Renal cortex interstitium (tissue), 15 donors: ENCODE measurements at places on chromosomes 5 and 9.

- no peak for DNase-seq
Observed at GRCh38 chr9:96062031-96062430, 186.5 kb downstream of the ERCC6L2 start.

DNA sequence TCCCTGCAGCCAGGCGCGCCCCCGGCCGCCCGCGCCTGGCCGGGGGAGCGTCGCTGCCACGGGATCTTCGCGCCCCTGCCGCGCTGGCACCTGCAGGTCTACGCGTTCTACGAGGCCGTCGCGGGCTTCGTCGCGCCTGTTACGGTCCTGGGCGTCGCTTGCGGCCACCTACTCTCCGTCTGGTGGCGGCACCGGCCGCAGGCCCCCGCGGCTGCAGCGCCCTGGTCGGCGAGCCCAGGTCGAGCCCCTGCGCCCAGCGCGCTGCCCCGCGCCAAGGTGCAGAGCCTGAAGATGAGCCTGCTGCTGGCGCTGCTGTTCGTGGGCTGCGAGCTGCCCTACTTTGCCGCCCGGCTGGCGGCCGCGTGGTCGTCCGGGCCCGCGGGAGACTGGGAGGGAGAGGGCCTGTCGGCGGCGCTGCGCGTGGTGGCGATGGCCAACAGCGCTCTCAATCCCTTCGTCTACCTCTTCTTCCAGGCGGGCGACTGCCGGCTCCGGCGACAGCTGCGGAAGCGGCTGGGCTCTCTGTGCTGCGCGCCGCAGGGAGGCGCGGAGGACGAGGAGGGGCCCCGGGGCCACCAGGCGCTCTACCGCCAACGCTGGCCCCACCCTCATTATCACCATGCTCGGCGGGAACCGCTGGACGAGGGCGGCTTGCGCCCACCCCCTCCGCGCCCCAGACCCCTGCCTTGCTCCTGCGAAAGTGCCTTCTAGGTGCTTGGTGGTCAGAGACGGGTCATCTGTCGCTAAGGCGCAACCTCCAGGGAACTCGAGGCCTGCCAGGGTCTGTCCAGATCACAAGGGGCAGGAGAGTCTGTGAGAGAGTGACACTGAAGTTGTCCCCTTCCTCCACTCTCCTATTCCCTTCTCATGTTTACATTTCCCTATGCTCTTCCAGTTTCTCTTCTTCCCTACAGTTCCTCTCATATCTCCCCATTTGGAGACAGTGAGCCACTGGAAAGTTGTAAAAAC is 1.3 kb downstream of the GPR150 start:
- DNase-seq = no peak

DNA sequence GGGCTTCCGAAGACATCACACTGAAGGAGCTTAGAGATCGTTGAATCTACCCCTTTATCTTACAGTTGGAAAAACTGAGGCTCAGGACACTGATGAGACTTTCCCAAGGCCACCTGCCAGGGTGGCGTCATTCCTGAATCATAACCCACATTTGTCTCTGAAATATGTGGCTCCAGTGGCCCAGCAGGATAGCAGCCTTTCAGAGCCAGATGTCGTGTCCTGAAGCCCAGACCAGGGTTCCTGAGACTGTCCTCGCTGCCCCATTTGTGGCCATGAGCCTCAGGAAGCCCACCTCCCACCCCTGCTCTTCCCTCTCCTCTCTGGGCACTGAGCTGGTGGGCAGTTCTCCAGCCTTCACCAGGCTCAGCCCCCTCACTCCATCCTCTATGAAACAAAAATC is 2.4 kb downstream of the HMCN2 start:
- DNase-seq = no peak

DNA sequence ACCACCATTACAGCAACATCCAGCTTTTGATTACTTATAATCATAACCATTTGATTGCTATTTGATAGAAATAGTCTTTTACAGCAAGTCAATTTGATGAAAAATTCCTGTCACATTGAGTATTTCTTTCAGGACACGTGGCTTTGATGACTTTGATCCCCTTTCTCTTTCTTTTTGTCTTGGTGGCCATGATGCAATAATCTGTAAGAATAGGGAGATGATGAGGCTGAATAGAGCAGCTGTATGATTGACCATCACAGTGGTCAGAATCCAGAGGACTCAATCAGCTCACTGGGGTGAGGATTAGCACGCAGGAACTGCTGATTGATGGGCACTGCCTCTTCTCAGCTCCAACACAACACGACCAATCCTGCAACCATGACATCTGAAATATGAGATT is 262.7 kb downstream of the PARP8 start:
- no peak for DNase-seq

- DNase-seq = no peak
Observed at GRCh38 chr5:158164296-158165047, 305.5 kb upstream of the CLINT1 start.

GRCh38 chr9:93560991-93561390 is 15.4 kb upstream of the PHF2 start:
- no peak for DNase-seq

DNA sequence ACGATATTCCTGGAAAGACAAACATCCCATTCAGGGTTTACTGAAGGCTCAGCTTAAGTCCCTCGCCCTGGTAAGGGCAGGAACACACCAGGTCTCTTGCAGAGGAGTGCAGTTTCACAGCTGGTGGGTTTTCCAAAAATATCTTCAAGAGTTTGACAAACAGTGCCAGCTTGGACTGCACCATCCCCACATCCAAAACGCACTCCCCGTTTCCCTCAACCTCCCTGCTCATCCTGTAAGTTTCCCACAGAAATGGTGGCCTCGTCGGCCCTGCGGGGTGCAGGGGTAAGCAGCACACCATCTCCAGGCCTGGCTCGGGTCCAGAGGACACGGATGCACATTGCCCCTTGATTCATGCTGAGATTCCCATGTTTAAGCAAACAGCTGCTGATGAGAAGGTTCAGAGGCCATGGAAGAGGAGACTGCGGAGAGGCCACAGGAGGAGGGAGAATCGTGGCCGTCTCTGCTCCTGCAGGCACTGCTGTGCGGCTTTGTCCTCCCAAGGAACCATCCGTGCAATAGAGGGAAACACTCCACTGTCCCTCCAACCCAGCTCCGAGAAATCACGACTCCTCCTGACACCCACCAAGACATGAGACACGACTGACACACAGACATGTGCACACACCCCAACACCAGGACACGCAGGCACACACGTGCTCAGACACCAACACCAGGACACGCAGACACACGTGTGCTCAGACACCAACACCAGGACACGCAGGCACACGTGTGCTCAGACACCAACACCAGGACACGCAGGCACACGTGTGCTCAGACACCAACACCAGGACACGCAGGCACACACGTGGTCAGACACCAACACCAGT is 24.0 kb upstream of the SLC12A7 start:
- no peak for DNase-seq

DNA sequence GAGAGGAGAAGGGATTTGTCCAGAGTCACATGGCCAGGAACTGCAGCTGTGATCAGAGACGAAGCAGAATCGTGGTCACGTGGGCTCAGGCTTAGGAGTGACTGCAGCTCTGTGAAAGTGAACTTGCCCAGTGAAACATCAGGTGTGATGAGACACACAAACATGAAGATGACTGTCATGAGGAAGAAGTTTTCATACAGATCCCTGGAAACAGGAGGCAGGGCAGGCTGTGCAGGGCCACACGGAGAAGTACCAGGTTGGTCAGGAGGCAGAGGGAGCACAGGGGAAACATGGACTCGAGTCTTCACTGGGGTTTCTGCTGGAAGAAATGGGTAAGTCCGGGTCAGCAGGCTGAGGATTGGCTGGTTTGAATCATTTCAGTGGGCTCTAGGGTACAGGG is 64.1 kb downstream of the BARX1 start:
- DNase-seq = no peak

- no peak for DNase-seq
Observed at GRCh38 chr5:134029156-134029555, 24.4 kb upstream of the VDAC1 start.

DNA sequence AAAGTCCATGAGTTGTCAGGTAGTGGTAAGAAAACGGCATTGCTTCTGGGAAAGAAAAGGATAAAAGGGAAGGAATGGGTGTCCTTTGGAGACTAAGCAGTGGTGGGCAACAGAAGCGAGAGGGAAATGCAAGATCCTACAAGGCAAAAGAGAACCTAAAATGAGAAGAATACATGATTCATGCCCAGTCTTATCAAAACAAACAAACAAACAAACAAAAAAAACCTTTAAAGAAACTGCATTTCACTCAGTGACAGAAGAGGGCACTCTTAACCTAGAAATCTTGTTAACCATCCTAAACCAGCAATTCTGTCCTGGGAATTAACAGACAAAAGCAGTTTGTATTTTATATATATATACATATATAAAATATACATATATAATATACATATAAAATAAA is 88.5 kb downstream of the SUSD1 start:
- no peak for DNase-seq

DNA sequence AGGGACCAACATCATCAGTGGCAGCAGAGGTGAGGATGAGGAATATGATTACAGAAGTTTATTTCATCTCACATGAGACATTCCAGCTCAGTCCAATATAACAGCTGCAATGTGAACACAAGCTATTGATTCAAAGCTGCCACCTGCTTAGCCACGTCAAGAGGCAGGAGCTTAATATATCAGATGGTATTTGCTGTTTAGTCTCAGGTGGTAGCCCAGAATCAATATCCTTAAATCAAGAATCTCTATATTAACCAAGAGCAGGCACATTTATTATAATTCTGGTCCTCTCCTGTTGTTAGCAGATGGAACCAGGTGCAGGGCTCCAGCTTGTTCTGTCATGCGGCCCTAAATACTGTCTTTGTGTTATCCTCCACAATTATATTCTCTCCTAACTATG is 431.6 kb downstream of the ICE1 start:
- no peak for DNase-seq

GRCh38 chr5:1494780-1495524 is 28.8 kb downstream of the LPCAT1 start:
- no peak for DNase-seq

DNA sequence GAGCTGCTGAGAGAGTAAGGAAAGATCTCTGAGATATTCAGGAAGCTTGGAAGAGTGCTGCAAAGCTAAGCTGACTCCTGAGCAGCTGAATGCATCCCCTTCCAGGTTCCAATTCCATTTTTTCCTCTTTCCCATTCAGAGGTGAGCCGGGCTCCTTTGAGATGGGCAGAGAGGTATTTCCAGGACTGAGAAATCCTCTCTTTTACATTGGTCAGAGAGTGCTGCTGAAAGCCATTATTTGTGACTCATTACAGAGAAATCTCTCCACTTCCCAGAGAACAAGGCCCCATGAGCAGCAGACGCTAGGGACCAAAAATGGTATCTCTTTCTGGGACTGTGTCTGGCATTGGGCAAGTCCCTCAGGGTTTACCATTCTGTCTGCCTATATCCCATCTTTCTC is 3.7 kb downstream of the MCTP1 start:
- no peak for DNase-seq

GRCh38 chr9:110185806-110186205 is 22.2 kb downstream of the C9orf152 start:
- DNase-seq = no peak

DNA sequence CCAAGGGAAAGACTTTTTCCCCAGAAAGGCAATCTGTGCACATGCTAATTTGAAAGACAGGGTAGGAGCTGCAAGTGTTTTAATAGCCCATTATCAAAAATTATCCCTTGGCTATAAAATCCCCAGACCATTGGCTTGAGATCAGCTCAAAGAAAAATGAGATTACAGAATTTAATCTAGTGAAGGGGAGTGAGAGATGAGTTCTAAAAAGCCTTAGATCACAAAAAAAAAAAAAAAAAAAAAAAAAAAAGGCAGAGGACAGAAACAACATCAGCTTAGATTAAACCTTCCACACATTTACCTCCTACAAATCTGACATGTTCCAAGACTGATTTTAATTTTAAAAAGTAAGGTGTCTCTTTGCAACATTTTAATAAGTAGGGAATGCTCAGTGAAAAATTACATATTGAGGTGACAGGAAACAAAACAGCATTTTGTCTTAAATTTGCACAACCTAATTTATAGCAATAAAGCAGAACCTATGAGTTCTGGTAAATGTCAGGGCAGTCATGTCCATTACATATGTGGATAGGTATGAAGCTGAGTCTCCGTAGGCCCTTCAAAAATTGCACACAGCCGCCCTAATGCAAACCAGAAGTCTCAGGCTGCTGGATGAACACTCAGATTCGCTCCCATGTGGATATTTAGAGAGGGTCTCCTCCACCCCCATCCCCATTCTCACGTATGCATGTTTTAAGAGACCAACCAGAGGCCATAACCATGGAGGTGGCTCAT is 43.4 kb downstream of the NFIB start:
- DNase-seq = no peak

DNA sequence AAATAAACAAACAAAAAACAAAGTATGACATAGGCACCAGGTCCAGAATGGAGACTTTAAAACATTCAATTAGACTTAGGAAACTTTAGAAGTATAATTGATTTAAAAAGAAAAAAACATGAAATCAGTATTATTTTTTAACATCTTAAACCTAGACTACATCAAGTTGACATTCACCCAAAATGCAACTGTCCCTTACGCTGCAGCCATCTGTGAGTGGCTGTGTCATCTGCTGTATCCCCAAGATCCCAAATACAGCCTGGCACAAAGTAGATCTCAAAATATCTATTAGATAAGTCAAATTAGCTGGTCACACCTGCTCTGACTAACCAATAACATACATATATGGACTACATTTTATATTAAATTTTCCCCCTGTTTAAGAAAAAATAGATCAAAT is 7.8 kb downstream of the TTLL11 start:
- DNase-seq = no peak

GRCh38 chr5:1474866-1475543 is 29.8 kb upstream of the SLC6A3 start:
- DNase-seq = no peak

- DNase-seq = no peak
Observed at GRCh38 chr5:150503386-150503785, 4.5 kb upstream of the NDST1 start.

- no peak for DNase-seq
Observed at GRCh38 chr5:133853646-133854365, 114.6 kb downstream of the C5orf15 start.

DNA sequence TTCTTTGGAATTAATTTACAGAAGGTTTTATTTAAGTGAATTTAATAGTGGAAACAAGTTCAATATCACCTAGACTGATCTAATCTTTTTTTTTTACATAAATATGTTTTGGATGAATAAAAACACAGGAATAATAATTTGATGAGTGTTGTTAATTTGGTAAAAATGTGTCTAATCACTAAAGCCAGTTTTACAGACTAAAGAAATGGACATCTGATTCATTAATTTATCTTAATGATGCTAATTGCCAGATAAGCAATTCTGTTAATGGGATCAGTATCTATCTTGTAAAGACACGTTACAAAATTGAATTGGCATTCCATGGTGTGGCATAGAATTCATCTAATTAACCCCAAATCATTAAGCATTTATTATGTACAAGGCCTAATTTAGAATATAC is 743.3 kb upstream of the CDH6 start:
- DNase-seq = no peak
